ENCODE measurements at places on chromosomes 13 and 19.

DNA sequence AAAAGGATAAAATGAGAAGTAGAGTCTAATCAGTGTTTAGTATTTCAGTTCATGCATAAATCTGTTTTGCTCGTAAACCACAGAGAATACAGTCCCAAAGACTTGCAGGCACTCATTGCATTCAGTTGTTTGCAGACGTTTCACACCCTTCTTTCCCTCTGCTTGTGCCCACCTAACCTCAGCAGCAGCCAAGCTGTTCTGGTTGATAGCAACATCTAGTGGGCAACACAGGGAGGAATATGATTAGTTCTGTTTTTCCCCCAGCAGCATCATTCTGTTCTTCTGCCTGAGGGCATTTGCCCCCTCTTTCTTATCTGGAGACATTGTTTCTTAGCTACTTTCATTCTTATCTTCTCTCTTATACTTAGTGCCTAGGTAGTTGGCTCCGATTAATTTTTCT lies 135.6 kb downstream of the PAN3 start:
- no peak for DNase-seq

DNA sequence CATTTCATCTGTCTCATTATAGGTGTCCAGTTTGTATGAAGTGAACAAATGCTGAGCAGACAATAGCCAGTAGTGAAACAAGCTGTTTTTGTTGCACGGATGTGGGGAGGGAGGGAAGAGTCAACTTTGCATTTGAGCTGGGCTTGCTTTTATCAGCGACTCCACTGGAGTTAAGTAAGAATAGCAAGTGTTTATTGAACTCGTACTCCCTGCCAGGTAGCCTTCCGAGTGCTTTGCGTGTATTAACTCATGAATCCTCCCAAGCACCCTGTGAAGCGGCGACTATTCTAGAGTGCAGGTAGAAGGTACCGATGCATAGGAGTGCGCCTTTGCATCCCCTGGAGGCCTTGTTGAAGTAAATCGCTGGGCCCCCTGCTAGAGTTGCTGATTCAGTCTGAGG lies 4.7 kb upstream of the ZNF444 start:
- DNase-seq, result no peak

DNA sequence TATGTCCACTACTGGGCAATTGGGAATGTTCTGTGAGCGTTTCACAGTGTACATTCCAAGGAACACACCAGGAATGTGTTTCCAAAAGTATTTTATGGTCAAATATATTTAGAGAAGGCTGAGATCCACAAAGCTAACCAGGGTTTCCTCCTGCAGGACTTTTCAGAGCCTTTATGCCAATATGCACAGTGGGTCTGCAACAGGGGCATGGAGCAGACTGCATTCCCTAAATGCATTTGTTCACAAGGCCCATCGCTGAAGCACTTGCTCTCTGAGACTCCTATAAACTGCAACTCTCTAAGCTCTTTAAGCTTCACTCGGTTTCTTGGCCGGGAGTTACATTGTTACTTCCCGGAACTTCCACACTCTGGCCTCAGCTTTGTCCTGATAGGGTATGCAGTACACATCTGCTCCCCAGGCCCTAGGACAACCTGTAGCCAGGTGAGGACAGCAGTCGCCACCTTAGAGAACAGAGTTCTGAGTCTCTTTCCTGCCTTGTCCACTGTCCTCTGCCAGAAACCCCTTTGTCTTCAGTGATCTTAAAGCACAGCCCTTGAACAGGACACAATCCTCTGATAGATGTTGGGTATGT lies 33.5 kb downstream of the FBN3 start:
- DNase-seq, result no peak

GRCh38 chr13:23631311-23632047 lies 61.3 kb downstream of the TNFRSF19 start:
- DNase-seq, result no peak

DNA sequence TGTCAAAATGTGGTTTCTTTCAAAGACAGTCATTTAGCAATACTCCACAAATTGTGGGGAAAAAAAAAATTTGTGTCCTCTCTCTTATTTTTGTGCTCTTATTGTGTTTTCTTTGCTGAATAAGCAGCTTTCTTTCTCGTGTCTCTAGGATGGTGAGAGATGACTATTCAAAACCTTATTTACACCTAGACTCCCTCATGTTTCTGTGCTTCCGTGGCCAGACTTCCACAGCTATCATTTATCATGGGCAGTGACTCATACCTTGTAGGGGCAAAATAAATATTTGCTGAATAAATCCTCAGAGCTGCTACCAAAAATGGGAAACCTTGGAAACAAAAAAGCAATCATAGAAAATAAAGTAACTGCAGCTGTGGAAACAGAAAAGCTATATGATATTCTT lies 204.9 kb upstream of the MIR17HG start:
- no peak for DNase-seq

DNA sequence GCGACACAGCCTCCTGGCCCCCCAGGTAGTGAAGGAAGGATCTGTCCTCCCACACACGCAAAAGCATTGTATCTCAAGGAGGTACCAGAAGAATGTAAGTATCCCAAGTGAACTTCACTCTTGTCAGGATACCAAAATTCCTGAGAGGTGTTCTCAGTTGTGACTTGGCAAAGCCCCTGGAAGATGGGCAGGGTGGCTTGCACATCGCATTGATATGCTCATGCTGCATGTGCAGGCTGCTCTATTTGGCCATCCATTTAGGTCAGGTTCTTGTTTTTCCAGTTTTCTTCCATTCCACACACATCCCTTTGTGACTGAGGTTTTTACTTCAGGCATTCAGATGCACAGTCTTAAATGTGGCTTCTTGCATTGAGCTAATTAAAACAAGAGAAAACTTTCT lies 382.8 kb downstream of the FOXO1 start:
- no peak for DNase-seq

DNA sequence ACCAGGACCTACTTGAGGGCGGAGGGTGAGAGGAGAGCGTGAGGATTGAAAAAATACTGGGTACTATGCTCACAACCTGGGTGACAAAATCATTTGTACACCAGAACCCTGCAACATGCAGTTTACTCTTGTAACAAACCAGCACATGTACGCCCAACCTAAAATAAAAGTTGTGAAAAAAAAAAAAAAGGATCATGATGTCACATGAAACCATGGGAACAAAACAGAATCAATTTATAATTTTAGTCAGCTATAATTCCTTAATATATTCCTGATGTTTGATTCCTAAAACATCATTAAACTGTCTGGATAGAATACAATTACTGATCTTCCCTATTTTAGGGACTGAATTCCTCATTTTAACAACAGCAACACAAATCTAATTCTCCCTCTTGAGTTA lies 160.6 kb upstream of the SPRY2 start:
- DNase-seq, result no peak

GRCh38 chr13:98875146-98875729 lies 102.6 kb downstream of the DOCK9 start:
- DNase-seq, result no peak

DNA sequence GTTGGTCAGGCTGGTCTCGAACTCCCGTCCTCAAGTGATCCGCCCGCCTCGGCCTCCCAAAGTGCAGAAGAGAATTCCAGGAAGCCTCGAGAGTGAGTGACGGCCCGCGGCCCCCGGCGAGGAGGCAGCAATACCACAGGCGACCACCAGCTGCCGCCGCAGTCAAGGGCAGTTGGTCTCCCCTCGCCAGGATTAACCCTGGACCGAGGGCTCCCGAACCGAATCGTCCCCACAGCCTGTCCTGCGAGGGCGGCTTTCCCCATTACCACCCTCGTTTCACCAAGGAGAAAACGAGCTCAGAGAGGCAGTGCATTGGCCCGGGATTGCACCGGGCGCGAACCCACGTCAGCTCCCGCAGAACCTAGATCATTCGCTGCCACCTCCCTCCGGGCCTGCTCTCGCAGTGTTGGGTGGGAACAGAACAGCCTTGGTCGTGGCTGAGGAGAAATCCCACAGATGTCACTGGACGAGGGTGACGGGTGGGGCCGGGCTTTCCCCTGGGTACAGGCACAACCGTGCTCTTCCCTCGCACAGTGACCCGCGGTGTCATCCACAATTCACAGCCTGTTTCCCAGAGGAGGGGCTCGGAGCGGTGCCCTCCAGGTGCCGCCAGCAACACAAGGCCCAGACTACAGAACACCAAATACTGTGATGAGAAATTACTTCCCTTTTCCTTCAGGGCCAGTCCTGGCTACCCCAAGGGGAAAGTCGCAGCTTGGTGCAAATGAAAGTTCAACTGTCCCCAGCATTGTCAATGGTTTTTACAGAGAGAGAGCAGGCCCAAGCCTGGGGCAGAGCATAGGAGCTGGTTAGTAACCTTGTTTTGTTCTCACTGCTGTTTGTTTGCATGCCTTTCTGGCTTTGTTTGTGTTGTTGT lies 24.8 kb downstream of the C2CD4C start:
- DNase-seq, result no peak

GRCh38 chr13:26923824-26924605 lies 163.4 kb upstream of the GPR12 start:
- no peak for DNase-seq

DNA sequence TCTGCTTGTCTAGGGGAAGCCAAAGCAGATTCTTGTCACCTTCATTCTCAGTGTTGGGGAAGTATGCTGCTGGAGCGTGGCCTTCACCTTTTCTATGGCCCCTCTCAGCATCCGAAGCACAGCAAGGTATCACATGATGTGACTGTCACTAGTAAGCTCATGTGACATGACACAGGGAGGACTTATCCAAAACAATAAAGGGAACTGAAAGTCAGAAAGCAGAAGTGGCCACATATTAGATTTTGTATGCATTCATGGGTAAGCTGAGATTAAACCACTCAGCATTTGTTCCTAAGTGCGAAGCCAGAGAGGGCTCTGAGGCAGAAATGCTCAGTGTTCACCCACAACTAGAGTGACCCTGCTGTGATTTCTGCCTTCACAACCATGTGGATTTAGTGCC lies 72.8 kb upstream of the PCDH8 start:
- no peak for DNase-seq

DNA sequence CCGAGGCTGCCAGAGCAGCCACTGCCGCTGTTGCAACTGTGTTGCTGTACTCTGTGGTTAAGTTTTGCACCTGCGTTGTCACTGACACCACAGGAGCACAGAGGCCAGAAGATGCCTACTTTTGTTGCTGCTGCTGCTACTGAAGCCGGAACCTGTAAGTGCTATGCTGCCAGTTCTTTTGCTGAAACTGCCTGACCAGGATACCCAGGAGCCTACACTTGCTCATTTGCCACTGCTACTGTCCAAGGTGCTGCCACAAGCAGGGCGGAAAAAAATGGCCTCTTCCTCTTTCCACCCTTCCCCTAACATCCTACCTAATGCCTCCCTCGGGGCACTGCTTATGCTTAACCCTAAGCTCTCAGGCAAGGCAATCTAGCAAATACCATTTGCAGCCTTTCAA lies 29.0 kb upstream of the NBEA start:
- no peak for DNase-seq

- DNase-seq, result no peak
Measured at GRCh38 chr19:50842130-50842529, 8.8 kb upstream of the KLK15 start.

- no peak for DNase-seq
Measured at GRCh38 chr13:67184247-67184646, 45.9 kb downstream of the PCDH9 start.

Data from activated T-helper 1 cell treated with Interleukin-2 at 50 U/mL for 16 hours (primary cell).